ENCODE measurements at places on chromosomes 5 and 9.

DNA sequence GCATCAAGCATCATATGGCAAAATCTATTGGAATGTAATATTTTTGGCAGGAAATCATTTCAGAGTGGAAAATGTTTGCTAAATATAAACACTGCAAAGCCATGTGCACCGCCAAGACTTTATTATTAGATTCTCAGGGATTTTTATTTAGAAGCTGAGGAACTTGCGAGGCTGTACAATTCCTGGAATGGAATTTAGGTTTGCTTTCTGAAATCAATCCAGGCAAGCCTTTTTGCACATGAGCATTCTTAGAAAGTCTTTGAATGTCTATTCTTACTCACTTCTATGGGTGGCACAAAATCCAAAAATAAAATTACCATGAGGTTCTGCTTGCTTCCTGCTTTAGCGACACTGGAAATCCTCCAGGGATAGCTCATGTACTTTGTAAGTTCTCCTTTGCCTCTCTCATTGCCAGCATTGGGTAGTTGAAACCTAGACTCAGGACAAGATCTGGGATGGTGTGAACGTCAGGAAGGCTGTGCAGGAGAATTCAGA is 71.5 kb upstream of the PALM2AKAP2 start:
- DNase-seq = no peak

GRCh38 chr5:6449465-6450158 is 953 bp downstream of the UBE2QL1 start:
- no peak for DNase-seq

DNA sequence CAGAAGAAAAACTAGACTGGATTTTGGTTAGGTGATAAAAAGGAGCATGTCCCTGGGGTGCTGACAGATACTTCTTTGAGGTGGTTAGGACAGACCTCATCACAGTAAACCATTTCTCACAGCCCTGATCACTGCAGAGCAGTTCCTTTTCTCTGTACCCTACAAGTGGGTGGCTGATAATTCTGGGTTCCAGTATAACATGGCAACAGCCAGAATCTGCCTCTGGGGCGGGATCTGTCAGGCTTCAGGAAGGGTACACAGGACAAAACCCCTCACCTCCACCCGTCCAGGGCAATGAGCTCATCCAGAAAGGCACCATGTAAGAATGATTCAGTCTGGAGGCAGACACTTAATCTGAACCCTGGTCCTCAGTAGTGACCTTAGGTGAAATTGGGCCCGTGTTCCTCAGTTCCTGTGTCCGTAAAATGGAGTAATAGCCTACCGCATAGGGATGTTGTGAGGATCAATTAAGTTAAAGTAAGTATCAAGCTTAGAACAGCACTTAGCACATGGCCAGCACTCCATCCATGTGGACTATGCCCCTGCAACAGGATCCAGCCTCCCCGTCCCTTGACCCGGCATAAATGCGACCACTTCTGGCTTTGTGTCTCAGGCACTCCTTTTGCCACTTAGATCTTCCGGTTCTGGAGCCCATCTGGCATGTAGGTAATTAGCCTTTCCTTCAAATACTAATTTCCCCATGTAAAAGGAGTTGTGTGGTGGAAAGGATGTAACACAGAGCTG is 129.2 kb downstream of the LHFPL2 start:
- peak; percentile 40 for DNase-seq

- peak; percentile 60 for DNase-seq
Observed at GRCh38 chr9:38681747-38682227, 38.1 kb downstream of the FAM240B start.

DNA sequence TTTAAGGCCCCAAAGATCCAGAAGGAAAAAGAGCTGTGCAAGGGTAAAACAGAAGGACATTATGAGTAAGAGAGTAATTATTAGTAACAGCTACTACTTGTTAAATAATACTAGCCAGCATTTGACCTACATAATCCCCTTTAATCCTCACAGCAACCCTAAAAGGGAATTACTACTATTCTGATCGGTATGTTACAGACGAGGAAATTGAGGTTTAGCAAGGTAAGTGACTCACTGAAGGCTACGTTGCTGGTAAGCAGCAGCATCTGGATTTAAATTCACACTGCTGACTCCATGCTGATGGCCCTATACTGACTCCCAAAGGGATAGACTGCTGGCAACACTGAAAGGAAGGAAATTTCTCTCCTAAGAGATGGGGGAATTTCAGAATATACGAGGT is 3.7 kb upstream of the FSD1L start:
- DNase-seq = peak; percentile 79

DNA sequence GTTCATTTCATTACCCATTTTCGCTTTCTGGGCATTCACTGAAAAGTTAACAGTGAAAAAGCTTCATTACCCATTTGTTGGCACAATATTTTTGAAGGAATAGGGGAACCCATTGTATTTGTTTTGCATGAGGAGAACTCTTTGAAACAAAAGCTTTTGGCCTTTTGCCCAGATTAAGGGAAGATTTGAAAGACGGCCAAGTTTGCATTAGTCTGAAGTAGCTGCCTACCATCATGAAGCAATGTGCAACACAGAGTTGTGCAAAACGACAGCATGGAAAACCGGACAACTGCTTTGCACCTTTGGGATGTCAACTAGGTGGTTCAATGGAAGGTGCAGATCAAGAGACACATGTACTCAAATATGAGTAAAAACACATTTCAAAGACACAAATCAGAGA is 84.9 kb downstream of the TRPM3 start:
- DNase-seq = peak; percentile 1

DNA sequence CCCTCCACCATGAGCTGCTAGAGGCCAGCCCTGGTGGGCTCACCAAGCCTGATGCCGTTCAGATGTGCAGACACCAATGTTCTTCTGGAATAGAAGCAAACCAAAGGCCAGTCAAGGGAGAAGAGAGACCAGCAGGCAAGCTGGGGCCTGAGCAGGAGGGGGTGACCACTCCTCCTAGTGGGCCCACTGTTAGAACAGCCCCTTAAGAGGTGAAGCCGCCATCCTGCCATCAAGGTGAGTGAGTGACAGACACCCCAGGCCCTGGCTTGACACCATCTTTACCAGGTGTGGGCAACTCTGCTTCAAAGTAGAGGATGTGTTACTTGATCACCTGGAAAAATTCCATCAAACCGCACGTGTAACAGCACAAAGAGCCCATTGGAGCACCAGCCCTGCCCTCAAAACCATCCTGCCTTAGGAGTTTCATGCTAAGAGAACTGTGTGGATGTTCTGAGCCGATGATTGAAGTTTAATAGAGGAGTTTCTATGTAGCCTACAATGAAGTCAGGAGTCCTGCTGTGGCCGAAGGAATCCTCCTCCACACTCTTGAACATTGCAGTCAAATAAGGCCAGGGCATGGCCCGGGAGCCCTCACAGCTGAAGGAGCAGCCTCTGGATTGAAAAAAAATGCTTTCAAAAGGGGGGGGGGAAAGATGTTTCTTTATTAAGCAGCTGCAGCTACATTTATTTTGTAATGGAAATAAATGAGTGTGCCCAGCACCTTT is 20.8 kb downstream of the AMBP start:
- no peak for DNase-seq

GRCh38 chr9:127700140-127700539 is 6.6 kb upstream of the CFAP157 start:
- DNase-seq = no peak

GRCh38 chr9:14269916-14270315 is 44.0 kb downstream of the NFIB start:
- DNase-seq = no peak

GRCh38 chr9:16544842-16545241 is 325.6 kb downstream of the BNC2 start:
- DNase-seq = no peak

GRCh38 chr5:149452665-149453617 is 73.8 kb upstream of the IL17B start:
- DNase-seq = peak; percentile 97

GRCh38 chr9:136741883-136742571 is 713 bp downstream of the LCN10 start:
- no peak for DNase-seq

DNA sequence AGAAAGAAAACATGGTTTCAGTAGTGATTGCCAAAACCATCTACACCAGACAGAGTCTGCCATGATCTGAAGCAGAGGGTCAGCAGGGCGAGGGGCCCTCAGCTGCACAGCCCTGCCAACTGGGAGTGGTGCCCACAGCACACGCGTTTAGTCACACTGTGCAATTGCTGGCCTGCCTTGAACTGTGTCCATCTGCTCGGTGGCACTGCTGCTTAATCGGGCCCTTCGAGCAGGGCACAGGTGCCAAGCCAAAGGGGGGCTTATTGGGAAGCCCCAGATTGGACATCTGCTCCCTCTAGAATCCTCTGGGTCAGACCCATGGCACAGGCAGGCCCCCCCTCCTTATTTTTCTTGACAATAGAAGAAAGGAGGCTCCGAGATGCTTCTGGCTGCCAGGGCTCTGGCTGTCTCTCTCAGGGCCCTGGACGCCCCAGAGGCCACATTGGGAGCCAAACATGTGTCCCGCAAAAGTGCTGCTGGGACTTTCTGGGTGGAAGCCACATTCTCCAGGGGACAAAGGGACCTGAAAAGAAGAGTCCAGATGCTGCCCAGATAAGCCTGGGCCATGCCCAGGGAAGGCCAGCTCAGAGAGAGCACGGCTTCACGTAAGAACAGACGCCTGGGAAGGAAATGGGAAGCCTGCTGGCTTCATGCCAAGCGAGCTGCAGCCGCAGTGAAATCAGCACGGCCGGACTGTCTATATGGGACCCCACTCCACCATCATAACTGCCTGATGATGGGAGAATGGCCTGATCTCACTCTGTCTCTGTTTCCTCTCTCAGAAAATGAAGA is 349.2 kb downstream of the GADD45G start:
- DNase-seq = no peak

DNA sequence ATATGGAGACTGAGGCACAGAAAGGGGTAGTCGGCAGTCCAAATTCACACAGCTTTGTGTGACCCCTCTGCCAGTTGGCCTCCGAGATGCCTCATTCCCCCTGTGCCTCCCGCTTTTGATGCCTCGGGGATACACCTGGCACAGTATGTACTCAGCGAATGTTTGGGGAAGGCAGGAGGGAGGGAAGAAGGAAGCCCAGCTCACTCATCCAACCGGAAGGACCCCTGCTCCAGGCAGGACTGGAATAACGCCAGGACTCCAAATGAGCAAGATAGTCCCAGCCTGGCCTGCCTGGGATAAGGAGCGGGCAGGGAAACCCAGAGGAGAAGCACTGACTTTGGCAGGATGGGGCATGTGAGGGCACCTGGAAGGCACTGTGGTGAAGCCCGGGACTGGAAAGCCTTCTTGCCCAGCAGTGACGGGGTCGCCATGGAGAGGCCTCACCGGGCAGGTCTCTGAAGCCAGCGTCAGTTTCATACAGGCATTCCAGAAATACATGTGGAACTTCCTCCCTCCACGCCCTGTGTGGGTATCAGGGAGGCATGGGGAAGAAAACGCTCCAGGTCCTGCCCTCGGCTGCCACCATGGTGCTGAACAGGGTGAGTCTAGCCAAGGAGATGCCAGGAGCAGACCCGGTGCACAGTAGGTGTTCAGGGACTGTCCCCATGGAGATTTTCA is 20.3 kb downstream of the LMX1B start:
- no peak for DNase-seq

GRCh38 chr9:78533500-78533899 is 236.6 kb downstream of the PSAT1 start:
- DNase-seq = no peak

- DNase-seq = peak; percentile 19
Observed at GRCh38 chr5:134092875-134093274, 21.6 kb upstream of the TCF7 start.

DNA sequence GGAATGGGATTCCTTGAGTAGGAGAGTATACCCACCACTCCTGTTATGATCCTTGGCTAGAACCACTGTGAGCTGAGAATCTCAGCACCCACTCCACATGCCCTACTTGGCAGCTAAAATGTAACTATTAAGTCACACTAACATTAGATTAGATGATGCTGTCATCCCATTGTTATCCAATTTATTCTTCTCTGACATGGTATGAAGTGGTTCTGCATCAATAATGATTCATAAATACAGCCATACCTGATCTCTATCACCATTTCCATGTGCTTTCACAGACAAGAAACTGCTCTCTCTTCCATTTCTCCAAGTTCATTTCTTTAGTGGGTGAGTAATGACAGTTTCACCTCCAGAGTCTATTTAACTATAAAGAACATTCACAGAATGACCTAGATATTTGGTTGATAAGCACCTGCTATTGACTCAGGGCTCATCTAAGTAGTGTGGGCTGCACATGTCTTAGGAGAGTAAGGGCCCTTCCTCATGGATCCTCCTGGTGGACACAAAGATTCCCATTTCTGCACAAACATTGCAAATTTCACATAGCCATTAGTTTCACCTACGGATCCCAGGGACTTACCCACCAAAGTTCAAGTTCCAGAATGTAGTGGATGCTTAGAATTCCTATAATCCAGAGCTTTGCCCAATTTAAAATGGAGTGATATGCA is 187.9 kb downstream of the EBF1 start:
- no peak for DNase-seq

GRCh38 chr5:7015586-7016256 is 302.5 kb downstream of the TENT4A start:
- DNase-seq = no peak

DNA sequence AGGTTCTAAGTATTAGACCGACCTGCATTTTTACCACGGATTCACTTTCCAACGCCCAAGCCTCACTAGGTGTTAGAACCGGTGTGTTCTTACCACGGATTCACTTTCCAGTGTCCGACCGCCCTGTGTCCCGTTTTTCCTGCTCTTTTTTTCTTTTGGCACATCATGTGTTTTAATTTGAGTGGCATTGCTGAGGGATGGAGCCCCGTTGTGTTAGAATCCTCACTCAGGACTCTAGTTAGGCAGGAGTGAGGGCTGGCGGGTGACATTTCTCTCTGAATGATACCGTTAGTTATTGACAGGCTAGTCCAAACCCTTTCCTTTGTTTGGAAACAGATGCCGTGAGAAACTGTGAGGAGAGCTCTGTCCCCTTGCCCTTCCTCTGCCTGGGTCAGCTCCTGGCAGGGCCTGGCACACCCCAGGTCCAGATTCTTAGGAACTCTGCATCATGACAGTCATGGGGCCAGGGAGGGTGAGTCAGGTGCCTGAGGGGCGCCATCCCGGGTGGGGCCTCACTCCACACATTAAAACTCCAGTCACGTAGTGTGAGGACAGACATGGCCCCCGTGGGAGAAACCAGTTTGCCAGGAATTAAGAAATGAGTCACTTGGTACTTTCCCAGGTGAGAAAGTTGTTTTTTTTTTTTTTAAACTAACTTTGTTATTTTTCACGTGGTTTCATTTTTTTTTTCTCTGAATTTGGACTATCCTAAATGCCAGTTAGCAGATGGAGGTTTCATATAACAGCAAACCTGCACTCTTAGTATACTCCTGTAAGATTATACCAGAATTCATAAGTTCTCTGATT is 15.8 kb downstream of the EXOC3 start:
- peak; percentile 90 for DNase-seq
